Transverse colon (tissue), 4 donors: ENCODE measurements at places on chromosomes 6 and 20. TPM values are rescaled to one million over a fixed set of nuclear protein-coding genes. Genes with fewer than 3 reads are reported as not detected.

DNA sequence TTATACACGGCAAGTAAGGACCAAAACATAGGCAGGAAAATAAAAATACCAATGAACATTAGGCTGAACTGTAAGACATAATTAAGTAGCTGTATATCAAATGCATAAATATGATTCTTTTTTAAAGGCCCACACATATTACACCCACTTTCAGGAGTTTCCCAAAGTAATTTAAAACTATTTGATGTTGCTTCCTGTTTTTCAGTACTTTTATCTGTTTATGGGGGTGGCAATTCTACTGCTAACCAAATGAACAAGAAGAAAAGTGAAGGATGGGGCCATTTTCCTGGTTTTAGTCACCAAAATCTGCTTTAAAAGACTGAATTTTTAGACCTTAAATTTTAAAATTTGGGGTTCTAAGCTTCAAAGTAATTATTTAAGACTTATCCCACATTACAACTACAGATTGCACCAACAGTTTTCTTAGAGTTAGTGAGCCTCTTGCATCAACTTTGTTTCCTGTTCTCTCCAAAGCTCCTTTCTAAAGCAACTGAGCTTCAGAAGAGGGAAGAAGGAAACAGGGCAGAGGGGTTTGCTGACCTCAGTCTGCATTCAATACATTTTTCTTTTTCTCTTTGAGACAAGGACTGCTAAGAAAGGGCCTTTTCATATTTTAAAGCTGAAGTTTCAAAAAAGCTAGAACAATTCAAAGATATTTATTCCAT lies 191.0 kb downstream of the BACH2 start:
- DNase-seq: no peak
- no peaks in the 10 kb centered on the region for H3K36me3 ChIP-seq
- H3K4me1 ChIP-seq: no peaks in the 10 kb centered on the region

- H3K4me1 ChIP-seq: no peaks in the 10 kb centered on the region
- no peak overlapping the region for H3K27ac ChIP-seq
- no peak overlapping the region for H3K4me3 ChIP-seq
- DNase-seq: no peak
Observed at GRCh38 chr6:146315381-146316174, 228.1 kb upstream of the RAB32 start.

- H3K4me1 ChIP-seq: no peaks in the 10 kb centered on the region
- H3K27ac ChIP-seq: no peak overlapping the region
- no peaks in the 10 kb centered on the region for H3K36me3 ChIP-seq
- H3K4me3 ChIP-seq: no peak overlapping the region
Observed at GRCh38 chr6:54254886-54255285, 53.4 kb upstream of the TINAG start.

Gene HLA-DRB1
- total RNA-seq: 10.8 TPM

Gene HEY2
- total RNA-seq: 0.41 TPM
